Large intestine (tissue), 12 donors: ENCODE measurements at places on chromosomes 11 and 22.
A peak's percentile ranks its signal among the peaks of the same experiment; 100 is the strongest.

DNA sequence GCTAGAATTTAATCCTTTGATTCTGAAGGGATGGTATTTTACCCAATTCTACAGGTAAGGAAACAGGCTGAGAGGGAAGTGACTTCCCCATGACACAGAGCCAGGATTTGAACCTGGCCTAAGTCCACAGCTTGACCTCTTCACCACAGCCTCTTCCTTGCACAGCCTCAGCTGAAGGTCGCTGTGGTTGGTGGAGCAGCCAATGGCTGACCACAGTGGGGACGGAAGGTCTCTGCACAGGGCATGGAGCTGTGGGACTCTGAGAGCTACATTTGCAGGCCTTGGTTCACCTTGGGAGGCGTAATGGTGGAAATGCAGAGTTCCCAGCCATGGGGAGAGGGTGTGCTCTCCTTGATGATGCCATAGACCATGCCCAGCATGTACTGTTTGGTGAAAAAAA, 295.0 kb downstream of the DDX10 start:
- DNase-seq, result no peak

DNA sequence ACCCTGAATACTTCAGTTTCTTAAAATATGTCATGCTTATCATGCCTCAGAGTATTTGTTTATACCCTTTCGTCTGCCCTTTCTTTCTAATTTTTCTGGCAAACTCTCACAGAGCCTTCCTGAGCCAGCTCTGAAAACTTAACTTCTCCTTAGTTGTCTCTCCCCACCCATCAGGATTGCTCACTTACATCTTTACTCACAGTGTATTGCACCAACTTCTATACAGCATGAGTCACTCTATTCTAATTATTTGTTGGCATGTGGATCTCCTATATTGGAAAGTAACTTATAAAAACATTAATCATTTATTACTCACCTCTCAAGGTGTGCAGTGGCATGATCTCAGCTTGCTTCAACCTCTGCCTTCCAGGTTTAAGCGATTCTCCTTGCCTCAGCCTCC, 114.9 kb downstream of the FANCF start:
- DNase-seq, result no peak

- DNase-seq, result no peak
These were observed 7.4 kb upstream of the ANO1 start for GRCh38 chr11:70070706-70071105.

GRCh38 chr11:73139476-73140198, 2.5 kb downstream of the FCHSD2 start:
- DNase-seq, result no peak

GRCh38 chr22:48310740-48311139, 1516.9 kb downstream of the BRD1 start:
- no peak for DNase-seq

- DNase-seq, result no peak
These were observed 1005.6 kb downstream of the TBC1D22A start for GRCh38 chr22:47768027-47768426.

- no peak for DNase-seq
These were observed 11.2 kb downstream of the GRIK4 start for GRCh38 chr11:120522736-120523135.

DNA sequence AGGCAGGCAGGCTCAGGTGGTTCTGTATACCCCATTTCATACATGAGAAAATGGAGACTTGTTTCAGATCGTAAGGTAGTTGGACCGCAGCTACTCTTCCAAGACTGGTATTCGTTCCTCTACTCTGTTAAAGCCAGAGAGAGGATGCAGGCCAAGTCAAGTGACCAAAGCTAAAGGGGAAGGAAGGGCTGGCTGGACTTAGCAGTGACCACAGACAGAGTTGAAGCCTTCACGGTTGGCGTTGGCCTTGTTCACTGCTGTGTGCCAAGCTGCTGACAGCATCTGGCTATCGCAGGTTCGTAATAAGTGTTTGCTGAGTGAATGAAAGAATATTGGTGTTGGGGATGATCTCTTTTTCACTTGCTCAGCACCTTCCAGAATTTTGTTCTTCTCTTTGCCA, 64.2 kb downstream of the PTPRJ start:
- no peak for DNase-seq

DNA sequence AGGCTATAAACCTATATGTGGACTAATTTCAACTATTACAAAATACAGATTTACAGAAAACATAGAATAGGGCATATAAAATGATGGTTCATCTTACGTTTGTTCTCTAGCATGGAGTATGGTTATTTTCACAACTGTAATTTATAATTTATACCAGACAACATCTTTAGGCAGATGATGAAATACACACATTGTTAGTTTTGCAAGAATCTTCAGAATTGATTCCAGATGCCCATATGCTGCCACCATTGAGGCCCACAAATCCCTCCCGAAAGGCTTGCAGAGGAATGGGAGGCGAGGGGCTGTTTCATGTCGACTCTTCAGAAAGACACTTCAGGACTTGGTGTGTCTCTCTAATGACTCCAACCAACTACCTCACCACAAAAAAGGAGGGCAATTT, 6.2 kb downstream of the PTPN5 start:
- DNase-seq, result no peak

GRCh38 chr11:1670905-1671371, 26.1 kb upstream of the KRTAP5-6 start:
- DNase-seq, result no peak

- DNase-seq, result no peak
These were observed 21.1 kb downstream of the MS4A6A start for GRCh38 chr11:60161766-60162165.

- no peak for DNase-seq
These were observed 7.6 kb downstream of the OR9G1 start for GRCh38 chr11:56706486-56706885.

DNA sequence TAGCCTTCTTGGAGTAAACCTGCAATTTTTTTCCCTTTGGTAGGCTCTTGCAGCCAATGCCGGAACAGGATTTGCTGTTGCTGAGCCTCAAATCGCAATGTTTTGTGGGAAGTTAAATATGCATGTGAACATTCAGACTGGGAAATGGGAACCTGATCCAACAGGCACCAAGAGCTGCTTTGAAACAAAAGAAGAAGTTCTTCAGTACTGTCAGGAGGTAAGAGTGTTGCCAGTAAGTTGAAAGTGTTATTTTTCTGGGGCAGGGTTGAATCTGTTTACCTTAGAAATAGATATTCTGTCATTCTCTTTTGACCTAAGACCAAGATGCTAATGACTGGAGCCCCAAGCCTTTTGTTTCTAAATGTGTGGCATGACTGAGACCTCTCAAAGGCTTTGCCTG, 39.7 kb downstream of the APLP2 start:
- DNase-seq, result no peak

DNA sequence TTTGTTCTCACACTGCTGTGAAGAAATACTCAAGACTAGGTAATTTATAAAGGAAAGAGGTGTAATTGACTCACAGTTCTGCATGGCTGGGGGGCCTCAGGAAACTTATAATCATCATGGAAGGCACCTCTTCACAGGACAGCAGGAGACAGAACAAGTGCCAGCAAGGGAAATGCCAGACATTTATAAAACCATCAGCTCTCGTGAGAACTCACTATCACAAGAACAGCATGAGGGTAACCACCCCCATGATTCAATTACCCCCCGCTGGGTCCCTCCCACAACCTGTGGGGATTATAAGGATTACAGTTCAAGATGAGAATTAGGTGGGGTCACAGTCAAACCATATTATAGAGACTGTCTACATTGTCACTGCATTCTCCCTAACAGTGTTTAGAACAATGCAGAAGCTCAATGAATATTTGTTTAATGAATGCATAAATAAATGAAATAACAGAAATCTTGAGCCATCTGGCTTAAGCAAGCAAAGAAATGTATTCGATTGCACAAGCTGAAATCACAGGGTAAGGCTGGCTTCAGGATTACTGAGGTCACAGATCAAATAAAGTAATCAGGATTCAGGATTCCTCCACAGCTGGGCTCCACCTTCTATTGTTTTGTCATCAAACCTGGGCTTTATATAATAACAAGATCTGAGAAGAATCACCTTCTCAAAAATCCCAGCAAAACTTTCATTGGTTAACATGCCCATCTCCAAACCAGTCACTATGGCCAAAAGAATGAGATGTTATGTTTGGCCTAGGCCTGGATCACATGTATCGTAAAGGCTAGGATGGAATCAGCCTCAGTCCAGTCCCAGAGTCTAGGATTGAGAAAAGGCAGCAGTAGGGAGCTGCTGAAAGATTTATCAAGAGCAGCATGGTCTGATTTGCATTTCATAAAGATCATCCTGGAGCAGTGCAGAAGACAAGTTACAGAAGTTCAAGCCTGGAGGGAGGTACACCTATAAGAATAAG, 137.8 kb upstream of the UBASH3B start:
- DNase-seq, result no peak

DNA sequence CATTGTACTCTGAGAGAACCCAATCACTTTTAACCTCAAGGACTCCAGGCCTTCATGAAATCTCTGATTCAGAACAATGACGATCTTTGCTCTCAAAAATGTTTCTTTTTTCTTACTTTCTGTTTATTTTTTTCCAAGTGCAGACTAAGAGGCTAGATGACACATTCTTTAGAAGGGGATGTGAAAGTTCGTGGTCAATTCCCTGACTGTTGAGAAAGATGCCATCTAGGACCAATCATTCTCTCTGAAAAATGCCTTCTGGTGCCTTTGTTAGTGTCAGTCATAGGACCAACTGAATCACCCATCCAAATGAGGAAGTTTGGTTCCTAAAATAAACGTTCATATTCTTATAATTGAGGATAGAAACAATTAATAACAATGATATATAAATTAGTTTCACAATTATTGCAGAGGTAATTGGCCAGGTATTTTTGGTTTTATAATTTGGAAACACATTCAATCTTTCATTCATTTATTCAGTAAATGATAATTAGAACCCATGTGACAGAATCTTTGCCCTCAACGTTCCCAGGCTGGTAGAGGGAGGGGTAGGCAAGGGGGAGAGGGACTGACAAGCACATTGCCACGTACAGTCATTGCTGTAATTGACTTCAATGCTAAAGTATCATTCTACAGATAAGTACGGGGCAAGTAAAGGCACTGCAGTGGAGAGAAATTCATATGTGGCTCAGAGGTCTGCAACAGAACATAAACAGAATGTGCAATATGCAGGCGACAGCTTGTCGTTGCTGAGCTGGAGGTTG, 333.4 kb upstream of the MPPED2 start:
- DNase-seq, result no peak

GRCh38 chr11:2797121-2797711, 88.4 kb downstream of the CDKN1C start:
- no peak for DNase-seq

DNA sequence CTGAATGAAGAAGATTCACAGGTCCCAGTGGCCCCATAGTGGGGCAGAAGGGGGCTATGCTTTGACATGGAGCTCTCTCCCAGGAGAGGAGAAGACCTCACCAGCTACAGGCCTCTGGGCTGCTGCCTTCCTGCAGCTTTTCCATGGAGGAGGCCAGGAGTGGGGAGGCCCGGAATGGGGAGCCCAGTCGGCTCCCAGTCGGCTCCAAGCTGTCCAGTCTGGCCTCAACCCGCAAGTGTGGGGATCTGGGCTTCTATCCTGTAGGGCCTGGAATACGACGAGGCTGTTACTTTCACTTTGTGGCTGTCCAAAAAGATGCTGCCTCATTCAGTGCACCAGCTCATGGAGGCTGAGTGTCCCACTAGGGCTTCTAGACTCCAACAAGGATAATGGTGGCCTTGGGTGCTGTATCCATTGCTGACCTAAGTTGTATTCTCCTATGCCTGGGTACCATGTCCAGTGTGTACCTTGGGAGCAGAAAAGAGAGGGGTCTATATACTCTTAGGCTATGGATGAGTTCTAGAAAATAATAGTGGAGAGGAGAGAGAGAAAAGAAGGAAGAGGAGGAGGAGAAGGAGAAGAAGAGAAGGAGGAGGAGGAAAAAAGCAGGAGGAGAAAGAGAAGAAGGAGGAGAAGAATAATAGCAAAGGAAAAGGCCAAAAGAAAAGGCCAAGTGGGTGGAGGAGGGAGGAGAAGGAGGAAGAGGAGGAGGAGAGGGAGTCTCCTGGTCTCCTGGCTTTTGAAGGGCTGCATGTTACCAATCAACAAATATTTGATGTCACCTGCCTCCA, 1.1 kb downstream of the MYO18B start:
- DNase-seq, result no peak

DNA sequence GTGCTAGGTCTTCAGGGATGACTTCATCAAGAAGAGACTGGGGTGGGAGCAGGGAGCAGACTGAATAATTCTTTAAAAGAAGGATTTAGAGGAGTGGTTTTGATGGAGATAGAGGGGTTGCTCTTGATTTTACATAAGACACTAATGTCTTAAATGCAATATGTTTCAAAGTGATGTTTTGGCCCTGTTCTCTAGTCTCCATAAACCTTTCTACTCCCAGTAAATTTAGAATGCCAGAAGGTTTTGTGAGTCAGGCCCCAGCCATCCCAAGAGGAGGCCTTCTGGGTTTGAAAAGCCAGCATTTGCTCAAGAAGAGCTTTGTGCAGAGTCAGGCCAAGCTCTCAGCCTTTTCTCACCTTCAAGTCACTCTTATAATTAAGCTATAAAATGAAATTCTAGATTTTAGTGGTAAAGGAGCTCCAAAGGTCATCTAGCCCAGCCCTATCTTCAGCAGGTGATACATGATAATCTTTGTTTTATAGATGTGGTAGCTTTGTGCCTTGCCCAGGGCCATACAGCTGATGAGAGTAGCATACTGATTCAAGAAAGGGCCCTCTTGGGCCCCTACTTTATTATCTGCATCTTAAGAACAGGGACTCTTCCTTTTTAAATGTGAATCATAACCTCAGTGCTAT, 122.8 kb upstream of the MTNR1B start:
- DNase-seq, result peak; percentile 36

DNA sequence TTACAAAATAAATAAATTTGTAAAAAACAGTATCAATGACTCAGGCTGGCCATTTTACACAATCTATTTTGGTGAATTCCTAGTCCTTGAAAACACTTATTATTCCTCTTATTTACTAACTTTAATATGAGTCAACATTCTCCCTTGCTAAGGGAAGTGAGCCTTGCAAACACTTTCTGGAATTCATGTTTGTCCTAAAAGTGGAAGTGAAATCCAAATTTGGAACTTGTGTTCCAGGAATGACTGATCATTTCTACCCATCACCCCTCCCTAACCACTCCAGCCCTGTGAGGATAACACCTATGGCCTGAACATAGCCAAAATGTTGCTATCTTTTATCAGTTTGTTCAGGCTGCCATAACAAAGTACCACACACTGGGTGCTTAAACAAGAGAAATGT, 83.1 kb downstream of the OR5AK2 start:
- no peak for DNase-seq

DNA sequence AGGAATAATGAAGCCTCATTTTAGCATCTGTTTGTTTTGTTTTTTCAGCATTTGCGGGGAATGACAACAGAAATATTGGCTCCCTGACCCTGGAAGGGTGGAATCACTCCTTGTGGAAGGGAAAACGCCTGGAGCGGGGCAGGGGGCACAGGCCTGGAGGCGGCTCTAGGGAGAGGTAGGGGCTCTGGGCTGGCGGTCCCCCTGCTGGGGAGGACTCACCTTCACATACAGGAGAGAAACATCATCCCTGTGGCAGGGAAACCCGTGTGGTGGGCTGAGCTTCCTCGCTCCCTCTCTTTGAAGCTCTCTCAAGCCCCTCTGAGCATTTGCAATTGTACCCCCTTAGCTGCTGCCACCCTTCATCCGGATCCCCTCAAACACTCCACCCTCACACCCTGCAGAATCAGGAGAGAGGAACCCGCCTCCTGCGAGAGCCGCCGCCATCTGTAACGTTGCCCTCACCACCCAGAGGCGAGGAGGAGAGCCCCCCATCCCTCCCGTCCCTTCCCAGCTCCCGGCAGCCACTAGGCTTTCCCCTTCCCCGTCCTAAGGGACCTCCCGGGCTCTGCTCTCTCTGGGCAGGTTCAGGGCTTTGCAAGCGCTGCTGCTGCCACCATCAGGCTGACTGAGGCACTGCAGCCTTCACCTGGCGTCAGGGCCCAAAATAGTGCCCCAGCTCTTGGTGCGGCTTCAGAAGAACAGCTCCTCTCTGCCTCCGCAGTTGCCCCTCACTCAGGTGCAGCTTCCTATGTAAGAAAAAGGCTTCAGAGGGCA, 10.4 kb downstream of the KIRREL3 start:
- peak; percentile 34 for DNase-seq
